ENCODE measurements at places on chromosomes 2 and 18.
A peak's percentile ranks its signal among the peaks of the same experiment; 100 is the strongest.

GRCh38 chr18:51390702-51391101 lies 193.2 kb upstream of the MEX3C start:
- no peak for DNase-seq

DNA sequence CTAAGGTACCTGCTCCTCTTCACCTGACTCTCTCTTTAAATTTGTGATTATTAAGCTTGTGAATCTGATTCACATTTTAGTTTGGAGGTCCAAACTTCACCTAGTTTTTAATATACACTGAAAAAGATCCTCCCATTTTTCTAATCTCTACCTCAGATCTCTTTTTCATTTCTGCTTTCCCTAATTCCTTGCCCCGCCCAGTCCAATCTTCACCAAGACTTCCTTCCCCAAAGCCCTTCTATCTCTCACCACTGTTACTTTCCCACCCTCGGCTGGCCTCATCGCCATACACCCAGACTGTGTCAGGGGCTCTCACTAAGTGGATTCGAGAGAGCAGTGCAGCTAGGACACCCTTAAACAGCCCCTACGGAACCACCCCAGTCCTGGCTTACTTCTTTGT lies 40.0 kb downstream of the LBH start:
- no peak for DNase-seq

- no peak for DNase-seq
Measured at GRCh38 chr2:178211460-178211859, 17.1 kb downstream of the OSBPL6 start.

GRCh38 chr2:74281141-74281975 lies 61.9 kb downstream of the SLC4A5 start:
- no peak for DNase-seq

DNA sequence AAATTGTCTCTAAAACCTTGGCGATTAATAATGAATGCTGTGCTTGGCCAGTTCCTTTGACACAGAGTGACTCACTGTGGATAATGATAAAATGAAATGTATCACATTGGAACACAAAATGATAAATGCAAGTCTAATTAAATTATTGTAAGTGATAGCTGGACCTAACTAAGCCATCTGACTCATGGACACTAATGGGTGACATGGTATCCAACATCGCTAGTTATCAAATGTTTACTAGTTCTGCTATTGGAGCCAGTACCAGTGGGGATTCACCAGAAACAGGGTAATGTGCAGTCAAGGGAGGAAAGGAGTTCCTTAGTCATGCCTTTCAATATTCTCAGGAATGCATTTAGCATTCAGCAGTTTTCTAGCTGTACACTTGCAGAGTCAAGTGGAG lies 736.3 kb upstream of the ACVR2A start:
- no peak for DNase-seq

DNA sequence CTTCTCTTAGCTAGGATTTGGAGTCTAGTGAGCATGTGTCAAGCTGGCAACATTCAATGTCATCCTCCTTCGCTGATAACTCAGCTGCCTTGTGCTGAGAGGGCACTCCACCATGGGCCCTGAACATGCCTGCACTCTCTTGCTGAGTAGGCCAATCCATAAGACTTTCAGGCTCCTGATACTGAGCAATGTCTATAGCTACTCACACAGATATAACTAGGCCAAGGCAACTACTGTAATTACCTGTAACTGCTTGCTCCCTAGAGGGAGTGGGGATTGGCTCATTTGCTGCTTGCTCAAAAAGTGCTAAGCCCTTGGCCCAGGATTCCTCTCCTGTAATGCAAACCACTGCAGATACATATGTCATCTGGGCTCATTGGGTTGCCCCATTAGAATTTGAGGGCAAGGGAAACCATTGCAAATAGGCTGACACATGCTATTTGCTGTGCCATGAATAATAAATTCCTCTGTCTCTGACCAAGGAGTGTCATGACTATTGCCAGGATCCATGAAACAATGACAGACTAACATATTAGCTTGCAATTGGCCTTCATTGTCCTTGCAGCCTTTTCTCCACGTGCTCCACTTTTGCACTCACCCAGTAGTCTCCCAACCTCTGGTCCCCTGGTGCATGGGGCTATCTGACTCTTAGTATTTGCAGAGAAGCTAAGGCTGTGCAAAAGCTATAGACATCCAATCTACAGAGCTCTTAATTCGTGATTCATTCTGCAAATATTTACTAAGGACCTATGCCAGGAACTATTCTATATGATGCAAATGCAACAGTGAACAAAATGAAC lies 36.9 kb upstream of the BMPR2 start:
- peak; percentile 9 for DNase-seq

GRCh38 chr18:27724362-27724761 lies 452.6 kb downstream of the CDH2 start:
- DNase-seq: no peak

GRCh38 chr2:207815254-207815653 lies 45.5 kb upstream of the FZD5 start:
- DNase-seq: no peak

DNA sequence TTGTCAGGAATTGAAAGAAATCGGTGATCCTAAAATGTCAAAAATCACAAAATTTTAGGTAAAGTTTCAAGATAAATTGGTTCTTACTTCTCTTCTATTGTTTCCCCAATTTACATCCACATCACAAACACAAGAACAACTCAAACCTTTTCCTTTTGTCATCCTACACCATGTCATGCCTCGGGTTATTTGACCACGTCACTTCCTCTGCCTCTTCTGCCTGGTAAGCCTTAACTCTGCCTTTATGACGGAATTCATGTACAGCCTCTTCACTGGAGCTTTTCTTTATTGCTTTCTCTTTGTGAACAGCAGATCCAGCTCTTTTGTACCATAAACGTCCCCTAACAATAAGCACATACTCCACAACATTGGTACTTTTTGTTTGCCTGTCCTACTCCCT lies 258.0 kb downstream of the DPP10 start:
- no peak for DNase-seq

DNA sequence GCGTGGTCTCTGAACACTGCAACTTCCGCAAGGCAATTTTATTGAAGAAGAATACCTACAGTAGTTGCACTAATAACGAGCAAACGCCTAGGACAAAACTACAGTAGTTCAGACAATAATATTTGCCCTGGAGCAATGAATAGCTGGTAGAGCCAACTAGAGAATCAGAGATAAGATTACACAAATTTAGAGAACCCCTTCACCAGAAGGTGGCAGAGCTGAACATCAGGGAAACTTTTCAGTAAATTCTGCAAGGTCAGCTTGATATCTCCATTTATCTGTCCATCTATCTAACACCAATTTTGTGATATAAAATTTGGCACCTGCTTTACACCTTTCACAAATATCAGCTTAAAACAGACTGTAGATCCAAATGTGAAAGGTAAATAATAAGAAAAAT lies 43.8 kb downstream of the CDH19 start:
- no peak for DNase-seq

DNA sequence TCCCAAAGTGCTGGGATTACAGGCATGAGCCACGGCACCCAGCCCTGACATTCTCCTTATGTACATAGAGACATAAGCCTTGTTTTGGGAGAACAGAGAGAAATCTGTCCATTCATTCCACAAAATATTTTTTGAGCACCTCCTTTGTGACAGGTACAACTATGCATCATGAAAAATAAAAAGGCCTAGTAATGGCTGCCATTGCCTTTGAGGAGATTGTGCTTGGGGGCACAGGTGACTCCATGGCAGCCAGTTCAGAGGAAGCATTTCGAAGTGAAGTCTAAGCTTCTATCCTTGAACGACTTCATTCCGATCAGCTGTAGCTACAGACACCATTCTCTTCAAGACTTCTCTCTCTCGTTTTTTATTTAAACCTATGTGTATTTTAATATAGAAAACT lies 10.5 kb upstream of the MYCN start:
- no peak for DNase-seq

GRCh38 chr2:189821953-189822748 lies 37.9 kb downstream of the PMS1 start:
- DNase-seq: peak; percentile 46

DNA sequence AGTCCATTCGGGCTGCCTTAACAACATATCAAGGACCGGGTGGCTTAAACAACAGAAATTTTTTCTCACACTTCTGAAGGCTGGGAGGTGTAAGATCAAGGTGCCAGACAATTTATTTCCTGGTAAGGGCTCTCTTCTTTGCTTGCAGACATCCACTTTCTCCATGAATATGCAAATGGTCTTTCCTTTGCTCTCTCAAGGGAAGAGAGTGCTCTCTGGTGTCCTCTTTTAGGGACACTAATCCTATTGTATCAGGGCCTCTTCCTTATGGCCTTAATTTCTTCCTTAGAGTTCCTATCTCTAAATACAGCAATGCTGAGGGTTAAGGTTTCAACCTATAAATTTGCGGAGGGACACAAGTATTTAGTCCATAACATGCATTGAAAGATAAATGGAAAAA lies 770.8 kb downstream of the DSC3 start:
- no peak for DNase-seq

DNA sequence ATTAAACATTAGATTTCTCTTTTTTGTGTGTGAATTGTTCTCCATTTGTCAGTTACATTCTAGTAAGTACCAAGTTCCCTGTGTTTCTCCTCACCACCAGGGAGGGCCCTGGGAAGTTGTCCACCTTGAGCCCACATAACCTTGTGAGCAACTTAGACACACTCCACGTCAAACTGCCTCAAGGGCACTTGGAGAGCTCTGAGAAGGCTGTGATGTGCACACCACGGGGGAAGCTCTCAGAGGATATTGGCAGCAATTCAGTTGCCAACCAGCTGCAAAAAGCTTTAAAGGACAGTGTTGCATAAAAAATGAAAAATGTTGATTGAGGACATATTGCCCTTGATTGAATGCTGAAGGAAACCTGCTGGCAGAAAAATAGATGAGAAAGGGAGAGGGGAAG lies 743.6 kb downstream of the RNF144A start:
- no peak for DNase-seq

DNA sequence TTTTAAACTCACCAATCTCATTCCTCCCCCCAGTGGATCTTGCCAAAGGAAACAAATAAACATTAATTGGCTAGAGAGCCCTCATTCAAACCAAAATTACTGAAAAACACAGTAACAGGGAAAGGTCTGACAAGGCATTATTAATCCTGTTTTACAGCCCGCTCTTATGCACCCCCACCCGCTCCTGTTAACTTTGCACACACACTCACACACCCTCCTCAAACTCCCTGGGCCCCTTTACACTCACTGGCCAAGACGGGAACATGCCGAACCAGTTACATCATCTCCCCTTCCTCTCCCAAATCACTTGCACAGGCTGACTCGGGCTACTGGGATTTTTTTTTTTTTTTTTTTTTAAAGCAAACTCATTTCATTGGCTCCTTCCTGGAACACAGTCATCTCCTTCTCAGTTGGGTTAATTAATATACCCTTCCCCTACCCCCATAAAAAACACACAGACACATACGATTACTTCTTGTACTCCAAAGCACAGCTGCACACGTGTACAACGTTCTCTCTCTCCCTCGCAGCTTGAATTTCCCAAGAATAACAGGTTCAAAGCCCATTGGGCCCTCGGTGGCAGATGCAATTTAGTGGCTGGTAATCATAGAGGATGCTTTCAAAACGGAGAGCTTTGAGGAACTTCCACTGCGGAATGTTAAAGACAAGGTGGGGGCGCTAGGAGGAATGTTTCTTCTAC lies 31.8 kb downstream of the KLF7 start:
- DNase-seq: peak; percentile 54

DNA sequence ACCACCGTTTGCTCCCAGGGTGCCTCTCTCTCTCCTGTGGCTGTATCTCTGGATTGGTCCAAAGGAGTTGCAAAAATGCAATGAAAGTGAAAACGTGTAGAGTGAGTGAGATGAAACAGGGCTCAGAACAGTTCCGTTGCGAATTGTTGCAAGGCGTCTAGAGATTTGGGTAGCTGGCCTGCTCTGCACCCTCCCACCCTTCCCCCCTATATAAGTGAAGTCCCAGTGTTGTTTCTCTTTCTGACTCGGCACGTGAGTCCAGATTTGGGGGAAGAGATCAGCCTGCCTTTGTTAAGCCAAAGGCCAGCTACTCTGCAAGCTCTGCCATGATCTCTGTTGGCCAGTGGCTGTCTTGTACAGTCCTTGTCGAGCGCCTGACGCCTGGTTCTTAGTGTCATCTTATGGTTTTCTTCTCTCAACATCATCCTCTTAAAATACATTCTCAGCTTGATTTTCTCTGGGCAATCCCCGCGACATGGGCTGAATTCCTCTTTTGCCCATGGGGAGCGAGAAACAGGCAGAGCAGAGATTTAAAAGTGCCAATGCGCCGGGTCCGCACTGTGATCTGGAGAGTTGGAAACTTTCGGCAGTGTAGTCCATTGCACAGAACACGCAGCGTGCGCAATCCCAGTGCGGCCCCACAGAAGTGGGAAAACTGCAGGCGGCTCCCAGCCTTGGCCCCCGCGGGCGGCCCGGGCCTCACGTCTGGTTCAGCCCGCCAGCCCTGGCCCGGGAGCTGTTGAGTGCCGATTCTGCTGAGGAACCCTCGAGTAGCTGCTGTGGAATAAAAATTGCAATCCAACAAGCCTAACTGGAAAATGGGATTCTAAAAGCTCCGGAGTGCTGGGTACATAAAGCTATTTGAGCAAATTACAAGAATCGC lies 9.3 kb downstream of the MEIS1 start:
- no peak for DNase-seq

- DNase-seq: no peak
Measured at GRCh38 chr2:144211065-144211464, 308.9 kb downstream of the ZEB2 start.

GRCh38 chr2:12592296-12592695 lies 124.4 kb upstream of the TRIB2 start:
- no peak for DNase-seq

DNA sequence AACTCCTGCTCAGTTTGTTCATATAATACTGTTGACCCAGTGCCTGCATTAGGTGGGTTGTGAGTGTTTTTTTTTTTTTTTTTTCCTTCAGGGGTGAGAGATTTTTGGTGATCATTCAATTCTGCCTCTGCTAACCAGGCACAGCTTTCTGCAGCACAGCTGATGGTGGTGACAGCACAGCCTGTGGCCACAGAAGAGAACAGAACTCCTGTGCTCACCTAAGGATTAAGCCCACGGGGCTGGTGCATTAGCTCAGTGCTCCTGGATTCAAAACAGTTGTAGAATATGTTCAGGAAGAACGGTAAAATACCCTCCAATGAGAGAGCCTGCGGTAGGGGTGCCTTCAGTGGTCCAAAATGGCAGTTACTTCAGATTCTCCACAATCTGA lies 42.0 kb downstream of the PKP4 start:
- no peak for DNase-seq

- DNase-seq: no peak
Measured at GRCh38 chr2:218990612-218991011, 2.6 kb downstream of the CRYBA2 start.

GRCh38 chr18:8607776-8608742 lies 1.2 kb upstream of the RAB12 start:
- DNase-seq: no peak

- DNase-seq: no peak
Measured at GRCh38 chr2:176150584-176151441, 537 bp upstream of the HOXD4 start.

- DNase-seq: no peak
Measured at GRCh38 chr2:39547811-39548719, 111.0 kb upstream of the MAP4K3 start.

DNA sequence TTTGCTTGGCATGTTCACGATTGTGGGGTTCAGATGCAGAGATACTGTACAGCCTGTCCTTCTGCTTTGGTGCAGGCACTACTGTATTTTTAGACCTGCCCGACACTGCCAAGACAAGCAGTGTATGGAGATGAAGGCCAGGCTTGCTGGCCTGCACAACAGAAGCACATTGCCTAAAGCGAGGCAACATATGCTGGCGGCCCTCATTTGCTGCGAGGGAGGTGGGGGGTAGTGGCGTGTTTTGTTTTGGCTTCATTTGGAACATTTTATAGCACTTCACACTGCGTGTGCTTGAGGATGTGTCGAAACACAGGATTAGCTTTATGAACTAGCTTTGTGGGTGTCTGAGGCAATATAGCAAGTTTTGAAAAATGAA lies 27.0 kb downstream of the TMEM182 start:
- DNase-seq: no peak
